ENCODE measurements at places on chromosomes 6 and 20.
A peak's percentile ranks its signal among the peaks of the same experiment; 100 is the strongest.

DNA sequence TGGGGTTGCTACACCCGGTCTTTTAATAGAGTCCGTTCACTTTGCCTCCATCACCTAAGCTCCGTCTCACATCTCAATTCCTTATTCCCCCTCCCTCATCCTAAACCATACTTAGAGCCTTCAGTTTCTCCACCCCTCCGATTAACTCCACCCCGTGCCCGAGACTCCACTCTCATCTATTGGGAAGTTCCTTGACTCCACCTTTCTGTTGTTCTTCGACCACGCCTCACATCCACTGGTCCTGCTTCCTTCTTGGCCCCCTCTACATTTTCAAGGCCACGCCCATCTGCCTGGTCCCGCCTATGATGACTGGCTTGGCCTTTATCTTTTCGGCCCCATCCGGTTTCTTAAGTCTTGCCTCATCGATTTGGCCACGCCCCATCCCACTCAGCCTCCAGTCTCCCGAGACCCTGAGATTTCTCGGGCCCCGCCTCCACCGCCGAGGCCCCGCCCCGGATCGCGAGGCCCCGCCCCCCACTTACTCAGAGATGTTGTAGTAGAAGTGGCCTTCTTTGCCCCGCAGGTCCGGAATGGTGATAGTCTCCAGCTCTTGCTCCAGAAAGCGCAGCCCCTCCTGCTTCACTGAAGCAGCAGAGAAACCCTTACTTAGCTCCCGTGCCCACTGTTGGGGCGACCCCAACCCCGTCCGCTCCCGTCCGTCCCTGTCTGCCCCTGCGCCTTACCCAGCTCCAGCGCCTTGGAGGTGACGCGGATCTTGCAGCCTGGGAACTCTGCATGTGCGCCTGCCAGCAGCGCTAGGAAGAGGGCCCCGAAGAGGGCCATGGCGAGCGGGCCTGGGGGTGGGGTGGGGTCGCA lies 1.1 kb downstream of the PLTP start:
- DNase-seq, result peak; percentile 100

GRCh38 chr20:1462001-1462400 lies 4.6 kb downstream of the NSFL1C start:
- no peak for DNase-seq

DNA sequence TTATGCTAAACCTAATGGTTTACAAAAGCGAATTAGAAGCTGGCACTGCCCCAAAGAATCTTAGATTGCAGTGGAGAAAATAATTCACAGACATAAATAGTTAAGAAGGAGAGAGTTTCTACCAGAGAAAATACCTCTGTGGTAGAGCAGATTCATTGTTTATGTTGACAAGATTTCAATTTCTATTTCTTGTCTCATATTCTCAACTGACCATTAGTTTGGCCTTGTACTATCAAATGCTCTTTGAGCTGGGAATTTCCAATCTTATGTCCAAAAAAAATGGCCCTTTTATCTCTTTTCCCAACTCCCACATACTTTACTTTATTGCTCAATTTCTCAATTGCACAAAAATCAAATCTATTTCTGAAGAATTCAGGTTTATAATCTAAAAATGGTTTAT lies 804.1 kb upstream of the CITED2 start:
- DNase-seq, result no peak

- no peak for DNase-seq
Measured at GRCh38 chr6:127918506-127919427, 17.9 kb upstream of the THEMIS start.

DNA sequence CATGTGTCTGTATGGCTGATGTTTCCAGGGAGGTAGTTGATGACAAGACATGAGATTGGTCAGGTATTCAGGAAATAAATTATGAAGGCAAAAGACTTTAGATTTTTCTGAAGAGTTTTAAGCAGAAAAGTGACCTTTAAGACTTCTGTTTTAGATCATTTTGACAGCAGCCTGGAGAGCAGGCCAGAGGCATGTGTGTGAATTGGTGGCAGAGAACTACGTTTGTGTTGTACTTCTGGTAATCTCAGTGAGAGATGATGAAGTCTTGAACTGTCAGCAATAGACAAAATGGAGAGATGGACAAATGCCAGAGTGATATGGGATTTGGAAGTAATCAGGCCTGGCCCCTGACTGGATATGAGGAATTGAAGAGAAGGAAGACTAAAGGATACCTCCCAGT lies 30.8 kb downstream of the FARS2 start:
- no peak for DNase-seq

GRCh38 chr6:35059596-35060345 lies 81.4 kb downstream of the TCP11 start:
- no peak for DNase-seq

GRCh38 chr6:80976336-80976735 lies 776.1 kb downstream of the TENT5A start:
- no peak for DNase-seq

- no peak for DNase-seq
Measured at GRCh38 chr6:108105571-108105970, 31.0 kb upstream of the OSTM1 start.

DNA sequence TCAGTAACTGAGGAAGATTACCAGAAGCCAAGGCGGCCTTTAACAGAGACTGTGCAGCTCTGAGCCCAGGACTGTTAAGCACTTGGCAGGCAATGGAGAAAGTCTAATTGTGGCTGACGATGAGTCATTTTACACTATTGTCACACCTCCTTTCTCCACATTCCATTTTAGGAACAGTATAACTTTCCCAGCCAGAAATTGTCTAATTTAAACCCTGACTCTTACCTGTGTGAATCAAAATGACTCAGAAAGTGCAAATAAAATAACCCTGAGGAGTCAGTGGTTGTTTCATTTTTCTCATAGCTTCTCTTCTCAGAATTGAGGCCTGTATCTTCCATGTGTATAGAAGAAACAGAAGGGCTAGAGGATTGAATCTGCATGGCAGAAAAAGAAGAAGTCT lies 40.0 kb upstream of the OPN5 start:
- DNase-seq, result no peak

- DNase-seq, result peak; percentile 55
Measured at GRCh38 chr6:106360989-106361430, 493 bp downstream of the CRYBG1 start.

DNA sequence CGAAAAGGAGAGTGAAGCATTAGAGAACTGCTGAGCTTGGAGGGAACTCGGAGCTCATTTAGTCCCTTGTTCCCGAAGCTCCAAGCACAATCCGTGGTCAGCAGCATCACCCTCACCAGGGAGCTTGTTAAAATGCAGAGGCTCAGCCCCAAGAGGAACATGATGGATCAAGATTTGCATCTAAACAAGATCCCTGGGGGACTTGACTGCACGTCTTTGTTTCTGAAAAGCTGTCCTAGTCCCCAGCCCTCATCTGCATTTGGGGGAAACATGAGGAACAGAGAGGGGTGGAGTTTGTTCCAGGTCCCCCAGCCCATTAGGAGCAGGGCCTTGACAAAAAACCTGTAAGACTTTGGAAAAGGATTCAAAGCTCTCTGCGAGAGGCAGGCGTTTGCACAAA lies 4.1 kb upstream of the LBP start:
- peak; percentile 84 for DNase-seq

- no peak for DNase-seq
Measured at GRCh38 chr6:163308629-163309440, 105.7 kb upstream of the QKI start.

DNA sequence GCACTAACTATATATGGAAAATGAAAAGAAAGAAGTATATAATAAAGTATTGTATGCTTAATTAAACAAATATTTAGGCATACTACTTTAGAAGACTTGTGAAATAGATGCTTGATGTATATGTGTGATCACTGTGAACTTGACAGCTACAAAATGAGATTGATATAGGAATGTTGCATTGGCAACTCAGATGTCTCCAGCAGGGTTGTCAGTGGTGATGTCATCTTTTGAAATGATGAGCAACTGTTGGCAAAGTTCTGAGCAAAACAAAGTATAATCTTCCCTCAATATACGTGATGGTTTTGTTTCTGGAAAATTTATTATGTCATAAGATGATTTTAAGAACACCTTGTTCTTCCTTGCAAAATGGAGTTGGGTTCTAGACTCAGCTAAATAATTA lies 133.8 kb downstream of the ARID1B start:
- no peak for DNase-seq

GRCh38 chr6:51049983-51050877 lies 231.6 kb downstream of the TFAP2B start:
- no peak for DNase-seq

DNA sequence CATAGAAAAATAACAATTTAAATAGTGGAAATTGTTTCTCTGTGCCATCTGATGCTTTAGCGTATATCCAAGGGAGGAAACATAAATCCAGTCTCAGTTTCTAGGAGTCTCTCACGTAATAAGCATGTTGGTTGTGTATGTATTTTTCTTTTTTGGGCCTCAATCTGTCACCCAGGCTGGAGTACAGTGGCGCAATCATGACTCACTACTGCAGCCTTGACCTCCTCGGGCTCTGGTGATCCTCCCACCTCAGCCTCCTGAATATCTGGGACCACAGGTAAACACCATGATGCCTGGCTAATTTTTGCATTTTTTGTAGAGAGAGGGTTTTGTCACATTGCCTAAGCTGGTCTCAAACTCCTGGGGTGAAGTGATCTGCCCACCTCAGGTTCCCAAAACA lies 78.6 kb upstream of the PLN start:
- DNase-seq, result no peak

DNA sequence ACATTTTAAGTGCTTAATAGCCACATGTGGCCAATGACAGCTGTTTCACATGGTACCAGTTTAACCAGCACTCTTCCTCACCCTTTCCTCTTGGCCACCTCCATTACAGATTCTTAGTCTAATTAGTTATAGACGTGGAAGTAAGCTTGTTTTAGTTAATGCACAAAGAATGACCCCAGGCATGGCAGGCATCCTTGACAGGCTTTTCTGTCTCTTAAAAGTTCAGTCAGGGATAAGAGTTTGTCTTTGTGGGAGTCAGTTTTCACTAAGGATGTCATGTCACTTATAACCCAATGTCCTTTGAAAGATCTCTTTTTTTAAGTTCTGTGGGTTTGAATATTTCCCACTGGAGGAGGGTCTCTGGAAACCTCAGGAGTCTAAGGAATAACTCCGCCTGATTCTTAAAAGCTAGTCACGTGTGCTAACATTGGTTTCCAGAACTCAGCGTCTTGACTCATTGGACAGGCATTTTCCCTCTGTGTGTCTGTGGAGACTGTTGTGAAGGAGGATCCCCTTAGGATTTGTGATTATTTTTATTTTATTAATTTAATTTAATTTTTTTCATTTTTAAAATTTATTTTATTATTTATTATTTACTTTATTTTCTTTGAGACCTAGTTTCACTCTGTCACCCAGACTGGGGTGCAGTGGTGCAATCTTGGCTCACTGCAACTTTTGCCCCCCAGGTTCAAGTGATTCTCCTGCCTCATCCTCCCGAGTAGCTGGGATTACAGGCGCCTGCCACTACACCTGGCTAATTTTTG lies 171.4 kb downstream of the ZFAND3 start:
- no peak for DNase-seq

- DNase-seq, result no peak
Measured at GRCh38 chr6:84615113-84615850, 149.1 kb downstream of the TBX18 start.

GRCh38 chr6:33314515-33314942 lies 651 bp upstream of the TAPBP start:
- DNase-seq, result peak; percentile 77

- DNase-seq, result no peak
Measured at GRCh38 chr6:166614171-166614583, 12.9 kb downstream of the RPS6KA2 start.

DNA sequence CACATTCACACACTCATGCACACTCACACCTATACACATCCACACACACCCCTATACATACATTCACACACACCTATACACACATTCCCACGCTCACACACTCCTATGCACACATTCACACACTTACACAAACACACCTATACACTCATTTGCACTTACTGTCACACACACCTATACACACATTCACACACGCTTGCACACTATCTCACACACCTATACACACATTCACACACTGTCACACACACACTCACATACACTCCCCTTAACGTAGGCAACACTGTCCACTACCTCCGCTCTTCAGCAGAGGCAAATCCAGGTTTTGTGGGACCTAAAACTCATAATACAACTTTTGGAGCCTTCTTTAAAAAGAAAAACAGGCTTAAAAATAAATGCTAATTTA lies 487.7 kb upstream of the CDH4 start:
- DNase-seq, result no peak

DNA sequence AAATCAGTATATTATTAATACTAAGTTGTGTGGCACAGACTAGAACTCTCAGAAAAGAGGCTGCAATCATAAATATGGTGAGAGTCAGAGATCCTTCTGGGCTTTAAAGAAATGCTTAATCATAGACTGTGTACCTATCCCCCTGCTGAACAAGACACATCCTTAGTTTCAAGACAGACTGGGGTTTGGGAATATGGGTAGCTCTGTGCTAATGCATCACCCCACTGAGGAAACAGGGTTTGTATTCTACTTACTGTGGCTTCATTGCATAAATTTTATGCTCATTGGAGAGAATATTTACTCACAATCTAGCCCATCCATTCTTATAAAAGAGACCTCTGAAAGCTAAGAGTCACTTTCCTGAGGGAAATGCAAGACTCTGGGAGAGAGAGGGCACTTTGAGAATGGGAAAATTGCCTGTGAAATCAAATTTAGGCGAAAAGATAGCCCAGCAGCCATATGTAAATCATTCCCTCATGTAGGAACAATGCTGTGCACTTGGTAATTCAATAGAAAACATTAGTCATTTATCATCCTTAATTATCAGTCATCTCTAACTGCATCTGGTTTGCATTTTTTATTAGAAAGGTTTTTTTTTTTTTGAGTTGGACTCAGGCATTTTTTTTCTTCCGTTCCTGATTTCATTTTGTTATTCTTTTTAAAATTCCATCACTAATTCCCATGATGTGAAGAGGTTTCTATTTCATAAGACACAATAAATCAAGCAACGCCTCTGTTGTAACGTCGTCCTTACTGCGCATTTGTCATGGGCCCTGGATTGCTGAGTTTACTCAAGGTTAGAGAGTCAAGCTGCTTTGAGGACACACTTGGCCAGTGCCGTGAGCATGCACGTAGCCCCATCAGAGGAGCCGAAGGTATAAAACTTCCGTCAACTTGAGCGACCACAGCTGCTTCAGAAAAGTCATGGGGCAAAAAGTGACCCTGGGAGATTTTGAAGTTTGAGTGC lies 91.8 kb downstream of the TRMT11 start:
- DNase-seq, result no peak

GRCh38 chr6:107491138-107491609 lies 1.3 kb downstream of the SOBP start:
- DNase-seq, result peak; percentile 64

DNA sequence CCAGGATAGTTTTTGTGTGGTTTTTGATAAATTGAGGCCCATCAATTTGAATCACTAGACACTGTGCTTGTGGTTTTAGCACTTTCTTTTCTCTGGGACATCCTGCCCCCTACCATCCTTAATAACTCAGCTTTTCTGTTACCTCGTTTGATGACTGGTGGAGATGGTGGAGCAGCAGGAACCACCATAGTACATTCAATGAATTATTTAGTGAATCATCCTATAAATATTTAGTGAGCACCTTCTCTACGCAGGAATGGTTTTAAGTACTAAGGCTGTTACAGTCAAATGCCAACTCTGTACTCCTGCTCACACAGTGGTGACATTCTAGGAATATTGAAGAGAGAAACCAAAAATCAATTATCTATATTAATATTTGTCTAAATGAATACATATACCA lies 585.2 kb downstream of the HAO1 start:
- DNase-seq, result no peak
